ENCODE measurements at places on chromosomes 4 and X. TPM values are rescaled to one million over a fixed set of nuclear protein-coding genes. Genes with fewer than 3 reads are reported as not detected.
A peak's percentile ranks its signal among the peaks of the same experiment; 100 is the strongest.

DNA sequence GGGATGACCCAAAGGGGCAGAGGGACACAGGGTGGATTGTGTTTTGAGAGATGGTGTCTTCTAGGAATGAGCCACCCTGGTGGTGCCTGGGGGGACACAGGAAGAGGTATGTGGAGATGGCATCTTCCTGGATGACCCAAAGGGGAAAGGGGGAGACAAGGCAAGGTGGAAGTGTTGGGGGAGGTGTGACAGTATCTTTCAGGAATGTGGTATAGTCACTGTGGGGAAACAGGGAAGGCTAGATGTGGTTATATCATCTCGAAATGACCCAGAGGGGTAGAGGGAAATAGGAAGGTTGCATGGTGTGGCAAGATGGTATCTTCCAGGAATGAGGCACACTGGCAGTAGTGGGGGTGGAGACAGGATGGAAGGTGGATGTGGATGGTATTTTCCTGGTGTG is 62.9 kb downstream of the MAOA start:
- no peak for DNase-seq

DNA sequence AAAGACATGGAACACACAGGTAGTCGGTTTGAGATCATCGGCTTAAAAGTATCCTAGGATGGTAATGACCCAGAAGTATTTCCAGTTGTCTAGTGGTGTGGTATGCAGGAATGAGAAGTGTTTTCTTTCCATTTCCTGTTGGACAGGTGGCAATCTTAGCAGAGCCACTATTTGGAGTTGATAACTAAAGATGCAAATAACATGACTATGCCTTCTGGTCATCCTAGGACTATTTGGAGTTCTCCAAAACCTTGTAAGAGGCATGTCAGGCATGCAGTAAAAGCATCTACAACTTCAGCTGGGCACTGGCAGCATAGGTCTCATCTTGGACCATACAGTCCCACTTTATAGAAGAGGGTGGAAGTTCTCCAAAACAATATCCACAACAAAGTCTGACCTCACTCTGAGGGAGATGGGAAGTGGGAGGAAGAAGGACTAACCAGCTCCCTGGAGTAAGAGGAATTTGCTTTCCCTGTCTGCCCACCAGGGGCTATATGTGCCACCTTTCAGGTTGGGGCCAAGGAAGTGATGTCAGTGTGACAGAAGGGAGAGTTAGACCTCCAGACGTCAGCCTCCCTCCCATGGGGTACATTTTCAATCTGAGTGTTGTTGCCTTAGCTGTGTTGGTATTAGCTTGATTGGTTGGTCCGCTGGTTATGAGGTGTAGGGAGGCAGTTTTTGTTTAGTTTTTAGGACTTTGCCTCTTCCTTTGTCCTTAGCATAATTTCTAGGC is 101.2 kb upstream of the MYOZ2 start:
- DNase-seq, result no peak

GRCh38 chr4:30068234-30068633 is 651.9 kb upstream of the PCDH7 start:
- no peak for DNase-seq

- DNase-seq, result no peak
Measured at GRCh38 chr4:52037689-52038102, 403 bp downstream of the SGCB start.

DNA sequence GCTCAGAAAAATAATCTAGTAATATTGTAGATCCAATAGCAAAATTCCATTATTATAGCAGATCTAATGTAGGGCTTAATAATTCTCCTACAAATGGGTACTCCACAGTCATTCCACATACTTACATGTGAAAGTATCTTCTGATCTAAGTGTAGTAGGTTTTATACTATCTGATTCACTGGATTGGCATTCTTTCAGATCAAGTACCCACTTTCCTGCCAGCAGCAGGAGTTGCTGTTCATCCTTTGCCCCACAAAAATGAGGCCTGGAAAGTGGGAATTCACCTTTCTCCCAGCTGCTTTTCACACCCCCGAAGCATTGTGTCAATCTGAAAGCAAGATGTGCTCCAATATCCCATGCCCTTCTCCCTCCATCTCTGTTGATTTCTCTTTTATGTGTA is 77.1 kb upstream of the RXFP1 start:
- no peak for DNase-seq

GRCh38 chr4:10893395-10893794 is 208.8 kb upstream of the CLNK start:
- peak; percentile 8 for DNase-seq

DNA sequence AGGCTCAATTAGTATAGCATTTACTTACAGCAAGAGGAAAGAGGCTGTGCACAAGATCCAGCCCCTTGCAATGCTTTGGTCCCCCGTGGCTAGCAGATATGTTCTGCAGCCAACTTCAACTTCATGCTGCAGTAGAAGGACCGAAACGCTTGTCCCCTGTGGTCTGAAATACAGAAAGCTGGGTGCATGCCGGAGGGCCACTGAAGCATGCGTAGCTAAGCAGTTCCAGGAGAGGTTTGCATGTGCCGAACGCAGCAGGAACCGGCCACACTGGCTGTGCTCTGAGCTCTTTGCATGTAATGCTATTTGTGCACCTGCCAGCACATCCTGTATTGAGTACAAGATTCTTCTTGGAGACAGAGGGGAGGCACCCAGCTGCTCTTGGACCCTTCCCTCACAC is 35.8 kb upstream of the SHISA3 start:
- DNase-seq, result no peak

DNA sequence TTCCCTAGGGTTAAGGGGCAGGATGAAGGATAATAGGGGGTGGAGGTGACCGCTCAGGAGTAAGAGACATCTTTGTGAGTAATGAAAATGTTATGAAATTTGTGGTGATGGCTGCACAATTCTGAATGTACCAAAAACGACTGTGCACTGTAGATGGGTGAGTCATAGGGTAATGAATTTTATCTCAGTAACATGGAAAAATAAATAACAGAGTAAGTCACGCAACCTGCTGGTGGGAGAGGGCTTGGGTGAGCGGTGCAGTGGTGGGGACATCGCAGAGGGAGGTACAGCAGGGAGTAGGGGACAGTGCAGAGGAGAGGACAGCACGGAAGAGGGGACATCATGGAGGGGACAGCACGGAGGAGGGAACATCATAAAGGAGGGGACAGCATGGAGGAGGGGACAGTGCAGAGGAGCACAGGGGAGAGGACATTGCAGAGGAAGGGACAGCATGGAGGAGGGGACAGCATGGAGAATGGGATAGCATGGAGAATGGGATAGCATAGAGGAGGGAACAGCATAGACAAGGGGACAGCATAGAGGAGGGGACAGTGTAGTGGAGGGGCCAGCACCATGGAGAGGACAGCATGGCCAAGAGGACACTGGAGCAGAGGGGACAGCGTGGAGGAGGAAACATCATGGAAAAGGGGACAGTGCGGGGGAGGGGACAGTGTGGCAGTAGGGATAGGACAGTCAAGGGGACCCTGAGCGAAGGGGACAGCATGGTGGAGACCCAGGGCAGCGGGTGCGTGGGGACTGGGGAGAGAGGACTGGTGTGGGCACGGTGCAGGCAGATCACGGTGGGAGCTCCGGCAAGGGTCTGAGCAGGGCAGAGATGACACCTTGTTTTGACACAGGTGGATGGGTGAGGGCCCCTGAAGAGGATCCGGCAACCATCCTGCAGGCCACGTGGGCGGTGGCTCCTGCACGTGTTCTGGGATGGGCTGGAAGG is 68.5 kb upstream of the MXD4 start:
- DNase-seq, result no peak

DNA sequence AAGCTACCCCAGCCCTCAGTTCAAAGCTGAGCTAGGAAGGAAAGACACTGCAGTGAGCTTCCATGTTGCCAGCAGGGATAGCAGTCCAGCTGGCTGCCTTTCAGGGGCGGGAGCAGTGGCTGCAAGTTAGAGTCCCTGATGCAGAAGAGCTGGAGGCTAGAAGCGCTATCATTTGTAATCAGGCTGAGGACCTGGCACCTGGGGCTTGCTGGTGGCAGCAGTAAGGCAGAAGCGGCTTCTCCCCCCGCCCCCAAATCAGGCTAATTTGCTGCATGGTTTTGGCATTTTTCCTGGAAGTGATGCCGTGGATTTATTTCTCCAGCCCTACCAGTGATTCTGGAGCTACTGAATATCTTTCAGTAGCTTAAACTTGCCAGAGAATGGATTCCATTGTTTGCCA is 203.3 kb downstream of the CLCN4 start:
- no peak for DNase-seq

DNA sequence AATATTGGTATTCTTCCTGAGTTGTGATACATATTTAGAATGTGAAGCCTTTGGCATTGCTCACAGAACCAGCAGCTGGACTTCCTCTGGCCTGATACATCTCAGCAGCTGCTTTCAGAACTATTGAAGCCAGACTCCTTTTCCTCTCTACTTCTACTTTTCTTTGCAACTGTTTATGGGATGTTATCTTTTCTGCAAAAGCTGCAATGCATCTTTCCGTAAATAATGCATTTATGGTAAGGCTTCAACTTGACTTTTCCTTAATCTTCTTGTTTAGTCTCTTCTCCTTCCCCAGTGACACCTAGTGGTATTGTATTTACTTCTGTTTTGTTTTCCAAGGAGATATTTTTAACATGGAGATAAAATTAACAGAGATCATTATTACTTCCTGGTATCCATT is 1548.7 kb downstream of the PCDH7 start:
- no peak for DNase-seq

GRCh38 chr4:185716141-185716551 is 95.8 kb downstream of the SORBS2 start:
- no peak for DNase-seq

DNA sequence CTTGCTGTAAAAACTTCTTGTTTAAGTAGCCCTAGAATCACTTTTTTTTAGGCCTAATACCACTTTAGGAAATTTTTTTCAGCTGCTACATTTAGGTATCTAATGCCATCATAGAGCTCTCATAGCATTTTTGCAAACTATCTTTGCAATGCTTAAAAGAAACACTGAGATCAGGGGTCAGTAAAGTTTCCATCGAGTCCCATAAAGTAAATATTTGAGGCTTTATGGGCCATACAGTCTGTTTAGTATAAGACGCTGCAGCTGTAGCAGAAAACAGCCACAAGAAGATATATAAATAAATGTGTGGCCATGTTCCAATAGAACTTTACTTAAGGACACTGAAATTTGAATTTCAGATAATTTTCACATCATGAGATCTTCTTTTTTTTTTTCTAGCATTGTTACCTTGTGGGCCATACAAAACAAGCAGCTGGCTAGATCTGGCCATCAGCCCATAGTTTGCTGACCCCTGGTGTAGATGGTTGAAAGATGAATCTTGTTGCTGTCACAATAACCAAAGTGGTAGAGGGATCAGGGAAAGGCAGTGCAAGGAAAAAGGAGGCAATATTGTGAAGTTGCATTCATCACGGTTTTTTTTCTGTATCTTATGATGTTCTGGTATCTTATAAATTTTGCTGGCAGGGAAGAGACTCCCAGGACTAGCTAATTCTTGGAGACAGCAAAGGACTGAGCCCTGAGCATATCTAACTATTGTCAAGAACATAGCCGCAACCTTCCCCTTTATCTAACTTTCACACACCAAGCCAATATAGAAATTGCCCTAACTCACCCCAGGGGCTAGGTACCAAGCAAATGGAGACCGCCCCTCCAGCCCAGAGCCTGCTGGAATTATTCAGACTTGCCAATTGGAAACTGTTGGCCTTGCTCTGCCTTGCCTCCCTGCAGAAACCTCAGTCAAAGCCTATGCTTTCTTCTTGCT is 46.6 kb downstream of the RASGEF1B start:
- DNase-seq, result no peak

DNA sequence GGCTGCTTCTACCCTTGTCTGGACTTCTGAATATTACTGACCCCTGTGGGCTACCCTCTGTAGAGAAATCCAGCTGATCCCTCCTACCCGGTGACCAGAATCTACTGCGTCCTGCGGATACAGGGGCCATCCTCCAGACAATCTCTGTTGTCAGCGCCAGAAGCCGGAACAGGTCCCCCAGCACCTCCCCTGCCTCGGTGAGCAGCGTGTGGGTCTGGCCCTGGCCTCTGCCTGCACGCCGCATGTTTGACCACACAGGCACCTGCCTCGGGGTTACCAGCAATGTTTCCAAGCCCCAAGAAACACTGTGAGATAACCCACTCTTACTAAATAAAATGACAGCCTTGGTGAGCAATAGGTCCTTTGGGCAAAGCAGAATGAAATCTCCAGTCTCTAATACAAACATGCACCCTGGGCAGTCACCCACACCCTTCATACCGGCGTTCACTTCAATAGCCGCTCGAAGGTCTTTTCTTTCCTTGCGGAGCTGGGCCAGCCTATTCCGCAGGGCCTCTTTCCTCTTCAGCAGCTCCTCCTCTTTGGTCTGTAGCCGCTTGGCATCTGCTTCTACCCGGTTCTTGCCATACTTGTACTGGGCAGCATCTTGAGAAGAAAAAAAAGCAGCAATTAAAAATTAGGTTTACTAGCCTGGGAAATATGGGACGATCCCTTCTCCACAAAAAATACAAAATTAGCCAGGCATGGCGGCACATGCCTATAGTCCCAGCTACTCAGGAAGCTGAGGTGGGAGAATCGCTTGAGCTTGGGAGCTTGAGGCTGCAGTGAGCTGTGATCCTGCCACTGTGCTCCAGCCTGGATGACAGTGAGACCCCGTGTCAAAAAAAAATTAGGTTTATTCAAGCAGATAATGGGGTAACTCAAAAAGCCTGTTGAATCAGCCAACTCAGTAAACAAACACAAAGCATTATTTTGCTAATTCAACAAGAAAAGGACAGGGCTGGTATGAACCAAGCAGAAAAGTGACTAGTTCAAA is 165.1 kb downstream of the AFAP1 start:
- no peak for DNase-seq

GRCh38 chr4:142743121-142743825 is 102.8 kb downstream of the INPP4B start:
- no peak for DNase-seq

- DNase-seq, result no peak
Measured at GRCh38 chrX:15579778-15580747, 20.7 kb downstream of the ACE2 start.

DNA sequence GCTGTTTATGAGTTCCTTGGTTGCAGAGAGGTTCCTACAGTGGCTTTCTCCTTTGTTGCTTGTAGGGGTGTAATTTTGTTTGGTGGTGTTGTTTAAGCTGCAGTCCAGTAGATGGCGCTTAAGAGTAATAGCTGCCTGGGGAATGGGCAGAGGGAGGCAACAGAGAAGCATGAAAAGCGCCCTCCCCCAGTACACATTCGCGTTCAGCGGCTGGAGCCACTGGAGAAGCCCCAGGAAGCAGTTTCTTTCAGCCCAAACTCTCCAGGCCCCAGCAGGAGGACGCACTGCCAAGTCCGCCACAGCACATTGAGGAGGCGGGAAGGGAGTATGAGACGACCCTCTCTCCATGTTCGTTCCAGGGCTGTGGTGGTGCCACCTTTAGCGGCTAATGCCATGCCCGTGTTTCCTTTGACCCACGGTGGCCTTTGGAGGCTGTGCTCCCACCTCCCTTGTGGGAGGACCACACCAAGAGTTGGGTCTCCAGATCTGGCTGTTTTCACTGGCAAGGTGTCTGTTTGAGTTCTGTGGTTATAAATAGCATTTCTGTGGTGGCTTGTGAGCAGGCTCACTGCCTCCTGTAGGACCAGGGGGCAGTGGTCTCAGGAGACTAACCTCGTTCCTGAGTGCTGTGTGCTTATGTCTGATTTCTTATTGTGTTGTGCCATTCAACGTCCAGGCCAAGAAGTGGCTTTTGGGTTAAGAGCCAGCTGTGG is 252.3 kb downstream of the ARHGAP10 start:
- peak; percentile 20 for DNase-seq

GLRB gene
- not detected for polyA plus RNA-seq

RHOH gene
- 97.3 TPM for polyA plus RNA-seq

FATE1 gene
- polyA plus RNA-seq, result not detected

CBR4 gene
- 2.3 TPM for polyA plus RNA-seq

MID1 gene
- polyA plus RNA-seq, result not detected

SLC26A1 gene
- polyA plus RNA-seq, result not detected

CETN2 gene
- polyA plus RNA-seq, result 33.4 TPM

ETNPPL gene
- polyA plus RNA-seq, result not detected

GLRA3 gene
- not detected for polyA plus RNA-seq
